COLO829 (cell line): ENCODE measurements at places on chromosomes 3 and 15.

GRCh38 chr3:45170096-45170495 is 23.9 kb upstream of the CDCP1 start:
- no peak for DNase-seq

DNA sequence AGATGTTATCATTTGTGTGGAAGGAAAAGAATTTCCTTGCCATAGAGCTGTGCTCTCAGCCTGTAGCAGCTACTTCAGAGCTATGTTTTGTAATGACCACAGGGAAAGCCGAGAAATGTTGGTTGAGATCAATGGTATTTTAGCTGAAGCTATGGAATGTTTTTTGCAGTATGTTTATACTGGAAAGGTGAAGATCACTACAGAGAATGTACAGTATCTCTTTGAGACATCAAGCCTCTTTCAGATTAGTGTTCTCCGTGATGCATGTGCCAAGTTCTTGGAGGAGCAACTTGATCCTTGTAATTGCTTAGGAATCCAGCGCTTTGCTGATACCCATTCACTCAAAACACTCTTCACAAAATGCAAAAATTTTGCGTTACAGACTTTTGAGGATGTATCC is 15.1 kb downstream of the KLHL24 start:
- DNase-seq = no peak

DNA sequence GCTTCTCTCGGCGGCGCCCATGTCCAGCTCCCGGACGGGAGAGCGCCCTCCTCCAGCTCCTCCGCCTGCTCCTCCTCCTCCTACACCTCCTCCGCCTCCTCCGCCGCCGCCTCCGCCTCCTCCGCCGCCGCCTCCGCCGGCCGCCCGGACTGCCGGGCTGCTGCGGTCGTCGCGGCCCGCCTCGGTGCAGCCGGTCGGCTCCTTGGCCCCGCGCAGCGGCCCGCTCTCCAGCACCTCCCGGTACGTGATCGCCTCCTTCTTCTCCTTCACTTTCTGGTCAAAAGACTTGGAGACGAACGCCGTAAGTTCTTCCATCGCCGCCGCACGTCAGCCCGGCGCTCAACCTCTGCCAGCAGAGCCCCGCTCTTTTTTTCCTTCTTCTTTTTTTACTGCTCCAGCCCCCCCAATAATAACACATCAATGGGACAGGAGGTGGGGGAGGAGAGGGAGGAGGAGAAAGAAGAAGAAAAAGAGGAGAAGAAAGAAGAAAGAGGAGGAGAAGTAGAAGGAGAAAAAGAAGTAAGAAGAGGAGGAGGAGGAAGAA is 438 bp downstream of the SHOX2 start:
- DNase-seq = no peak

- no peak for DNase-seq
Observed at GRCh38 chr3:161042023-161042501, 63.1 kb downstream of the B3GALNT1 start.

- no peak for DNase-seq
Observed at GRCh38 chr15:101621961-101622360, 30.2 kb downstream of the TM2D3 start.

- no peak for DNase-seq
Observed at GRCh38 chr3:127753898-127754410, 68.4 kb downstream of the MGLL start.

DNA sequence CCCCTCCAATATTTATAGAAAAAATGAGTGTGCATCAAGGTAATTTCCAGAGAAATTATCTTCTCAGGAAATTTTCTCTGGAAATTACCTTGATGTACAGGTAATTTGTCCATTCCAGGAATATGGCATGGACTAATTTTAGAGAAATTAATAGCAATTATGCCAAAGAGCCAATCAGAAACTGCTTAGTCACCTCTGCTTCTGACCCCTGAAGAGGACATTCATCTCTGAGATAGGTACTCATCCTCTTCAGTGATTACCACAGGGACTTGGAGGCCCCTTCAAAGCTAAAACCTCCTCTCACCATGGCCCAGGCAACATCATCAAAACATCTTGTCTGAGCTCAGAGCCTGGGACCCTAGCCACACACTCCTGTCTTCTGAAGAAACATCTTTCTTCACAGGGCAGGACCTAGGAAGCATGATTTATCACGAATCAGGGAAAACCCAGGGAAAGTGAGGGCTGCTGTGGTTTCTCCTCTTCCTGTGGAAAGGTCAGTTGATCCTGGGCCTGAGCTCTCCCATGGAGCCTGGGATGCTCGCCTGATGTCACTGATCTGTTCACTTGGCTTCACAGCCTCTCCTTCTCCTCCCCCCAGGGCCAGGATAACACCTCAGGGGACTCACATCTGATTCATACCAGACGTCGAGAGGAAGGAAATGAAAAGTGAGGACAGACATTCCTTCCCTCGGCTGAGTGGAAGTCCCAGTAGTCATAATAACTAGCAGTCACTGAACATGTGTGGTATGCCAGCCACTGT is 210.5 kb downstream of the DTWD1 start:
- DNase-seq = no peak

DNA sequence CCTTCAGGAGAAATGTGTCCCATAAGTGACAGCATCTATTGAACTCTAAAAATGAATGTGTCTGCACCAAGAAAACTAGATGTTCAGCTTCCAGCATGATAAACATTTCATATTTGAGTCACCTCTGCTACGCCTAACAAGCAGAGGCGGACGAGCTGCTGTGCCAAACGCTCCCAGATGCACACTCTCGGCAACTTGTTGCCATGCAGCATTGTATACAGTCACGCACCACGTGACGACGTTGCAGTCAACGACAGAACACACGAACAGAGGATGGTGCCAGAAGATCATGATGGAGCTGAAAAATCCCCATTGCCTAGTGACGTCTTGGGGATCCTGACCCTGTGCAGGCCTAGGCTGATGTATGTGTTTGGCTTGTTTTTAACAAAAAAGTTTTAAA is 137.5 kb downstream of the XXYLT1 start:
- DNase-seq = no peak
